ENCODE measurements at places on chromosomes 16 and 17.

DNA sequence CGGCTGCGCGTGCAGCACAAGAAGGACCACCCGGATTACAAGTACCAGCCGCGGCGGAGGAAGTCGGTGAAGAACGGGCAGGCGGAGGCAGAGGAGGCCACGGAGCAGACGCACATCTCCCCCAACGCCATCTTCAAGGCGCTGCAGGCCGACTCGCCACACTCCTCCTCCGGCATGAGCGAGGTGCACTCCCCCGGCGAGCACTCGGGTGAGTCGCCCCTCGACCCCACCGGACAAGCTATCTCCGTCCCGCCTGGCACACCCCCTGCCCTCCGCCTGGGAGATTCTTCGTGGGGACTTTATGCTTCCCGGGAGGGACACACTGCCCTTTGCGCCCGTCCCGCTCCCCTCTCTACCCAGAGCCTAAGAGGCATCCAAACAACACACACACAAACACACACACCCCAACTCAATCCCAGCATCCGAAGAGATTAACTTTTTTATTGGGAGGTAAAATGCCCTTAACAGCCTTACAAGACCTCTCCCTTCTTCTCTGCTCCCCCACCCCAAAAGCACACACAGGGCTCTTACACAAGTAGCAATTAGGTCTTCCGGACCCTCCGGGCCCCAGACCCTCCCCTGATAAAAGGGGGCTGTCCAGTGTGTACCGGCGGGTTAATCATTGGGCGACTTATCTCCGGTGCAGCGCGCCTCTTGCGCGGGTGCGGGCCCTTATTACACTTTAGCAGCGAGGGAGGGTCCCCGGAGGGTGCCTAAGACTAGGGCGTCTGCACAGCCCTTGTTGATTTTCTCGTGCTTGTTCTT is 2.1 kb downstream of the SOX9 start:
- no peak for DNase-seq

DNA sequence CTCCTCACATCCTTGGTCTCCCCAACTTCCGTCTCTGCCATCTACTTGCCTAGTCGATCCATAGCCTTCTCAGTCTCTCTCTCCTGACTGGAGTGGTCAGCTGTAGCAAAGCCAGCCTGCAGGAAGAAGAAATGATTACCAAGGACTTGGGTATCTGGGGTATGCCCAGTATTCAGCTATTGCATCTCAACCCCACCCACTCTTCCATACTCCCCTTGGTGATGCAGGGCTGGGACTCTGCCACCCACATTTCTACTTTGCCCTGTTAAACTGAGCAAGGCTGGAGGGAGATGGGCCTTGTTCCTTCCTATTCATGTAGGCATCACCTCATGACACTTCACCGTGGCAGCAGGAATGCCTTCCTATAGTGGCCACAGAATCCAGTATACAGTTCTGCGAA is 2.3 kb downstream of the COPRS start:
- no peak for DNase-seq

- DNase-seq: no peak
These were observed 282.4 kb upstream of the DYNLRB2 start for GRCh38 chr16:80258407-80258806.

- peak; percentile 31 for DNase-seq
These were observed 7.1 kb upstream of the AKTIP start for GRCh38 chr16:53509906-53510703.

DNA sequence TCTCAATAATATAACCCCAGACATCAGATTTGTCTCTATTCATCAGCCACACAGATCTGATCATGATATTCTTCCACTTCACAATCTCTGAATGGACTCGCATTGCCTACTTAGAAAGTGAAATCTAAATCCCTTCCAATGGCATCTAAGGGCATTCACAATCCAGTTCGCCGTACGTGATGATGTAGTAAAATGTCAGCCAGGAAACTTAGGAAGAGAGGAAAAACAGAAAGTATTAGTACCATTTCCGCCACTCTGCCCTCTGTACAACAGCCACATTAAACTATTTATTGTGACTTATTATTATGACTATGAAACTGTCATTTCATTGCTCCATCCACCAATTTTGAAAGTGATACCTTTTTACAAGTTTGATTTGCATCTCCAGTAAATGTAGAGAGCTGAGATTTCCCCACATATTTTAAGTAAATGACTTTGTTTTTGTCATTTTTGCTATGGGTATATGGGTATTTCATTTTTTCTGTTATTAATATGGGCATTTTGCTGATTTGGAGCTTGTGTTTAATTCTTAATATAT is 69.4 kb upstream of the SMIM36 start:
- DNase-seq: no peak

- no peak for DNase-seq
These were observed 146.9 kb downstream of the HAPSTR1 start for GRCh38 chr16:9238346-9238745.

DNA sequence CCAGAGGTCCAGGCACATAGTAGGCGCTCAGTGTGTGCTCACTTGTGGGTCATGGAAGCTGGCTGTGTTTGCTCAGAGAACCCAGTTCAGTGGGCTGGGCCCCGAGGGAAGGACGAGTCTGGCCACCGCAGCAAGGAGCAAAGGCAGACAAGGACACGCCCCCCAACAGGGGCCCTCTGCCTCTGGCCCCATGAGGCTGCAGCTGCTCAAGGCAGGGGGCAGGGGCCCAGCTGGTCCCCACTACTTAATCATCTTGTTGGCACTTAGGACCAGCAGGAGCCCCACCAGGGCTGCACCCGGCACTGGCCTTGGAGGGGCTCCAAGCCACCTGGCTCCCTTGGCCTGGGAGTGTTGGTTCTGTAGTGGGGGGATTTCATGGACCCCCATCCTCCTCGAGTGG is 16.1 kb downstream of the KCNJ12 start:
- DNase-seq: no peak

- DNase-seq: no peak
These were observed 307.5 kb downstream of the MAP2K4 start for GRCh38 chr17:12328204-12328603.

- no peak for DNase-seq
These were observed at the start of gene LGALS9 for GRCh38 chr17:27630607-27631410. Gene LGALS9, plus strand, starts transcription at chr17:27631188. Its CDS starts 78 bp downstream, at chr17:27631266.

DNA sequence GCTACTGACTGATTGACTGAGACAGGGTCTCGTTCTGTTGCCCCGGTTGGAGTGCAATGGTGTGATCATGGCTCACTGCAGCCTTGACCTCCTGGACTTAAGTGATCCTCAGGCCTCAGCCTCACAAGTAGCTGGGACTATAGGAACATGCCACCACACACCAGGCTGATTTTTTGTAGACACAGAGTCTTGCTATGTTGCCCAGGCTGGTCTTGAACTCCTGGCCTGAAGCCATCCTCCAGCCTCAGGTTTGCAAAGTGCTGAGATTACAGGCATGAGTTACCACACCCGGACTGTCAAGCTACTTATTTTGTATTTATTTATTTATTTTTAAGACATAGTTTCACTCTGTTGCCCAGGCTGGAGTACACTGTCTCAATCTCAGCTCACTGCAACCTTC is 55.2 kb downstream of the METTL16 start:
- no peak for DNase-seq

- DNase-seq: no peak
These were observed 139.6 kb downstream of the HS3ST3A1 start for GRCh38 chr17:13462146-13462545.

DNA sequence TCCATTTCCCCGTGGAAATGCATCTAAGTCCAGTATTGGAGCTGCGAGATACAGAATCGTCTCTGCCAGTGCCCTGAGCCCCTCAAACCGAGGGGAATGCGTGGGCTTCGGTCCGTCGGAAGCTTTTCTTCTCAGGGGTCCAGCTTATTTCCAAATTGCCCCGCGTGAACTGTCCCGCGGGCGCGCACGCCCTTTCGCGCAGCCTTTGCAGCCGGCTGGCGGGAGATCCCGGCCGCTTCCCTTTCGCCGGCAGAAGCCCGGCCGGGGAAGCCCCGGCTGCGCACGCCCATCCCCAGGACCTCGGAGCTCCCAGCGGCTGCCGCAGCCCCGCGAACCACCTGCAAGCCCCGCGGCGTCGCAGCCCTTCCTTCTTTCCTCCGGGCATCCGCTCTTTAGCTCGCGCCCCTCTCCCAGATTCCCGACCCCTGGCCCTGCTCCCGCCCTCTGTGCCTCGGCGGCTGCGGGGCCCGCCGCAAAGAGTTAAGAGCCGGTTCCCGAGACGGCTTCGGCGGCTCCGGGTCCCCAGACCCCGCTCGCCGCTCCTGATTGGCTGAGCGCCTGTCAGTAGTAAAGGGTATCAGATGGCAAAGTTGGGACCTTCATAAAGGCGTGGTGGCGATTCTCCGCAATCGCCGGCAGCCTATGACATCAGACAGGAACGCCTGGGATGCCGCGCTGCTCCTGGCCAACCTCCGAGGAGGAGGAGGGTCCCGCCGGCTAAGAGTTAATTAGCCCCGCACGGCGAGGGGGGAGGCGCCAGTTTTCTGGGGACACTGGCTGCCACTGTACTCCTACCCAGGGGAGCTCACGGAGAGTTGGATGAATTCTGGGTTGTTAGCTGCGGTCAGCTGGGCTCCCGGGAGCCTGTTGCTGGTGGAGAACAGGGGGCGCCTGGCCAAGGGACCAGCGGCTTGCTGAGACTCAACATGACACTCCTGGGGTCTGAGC is at the start of gene MYOCD:
Gene MYOCD (plus strand): TSS at position 628 of the 948 bp plus-strand sequence. CDS start 299 bp downstream, at position 927.
- no peak for DNase-seq

GRCh38 chr16:3305109-3306068 is at the start of the genes TIGD7 and ZNF75A:
Gene TIGD7, minus strand, starts transcription at chr16:3305430. Its CDS starts 4,816 bp downstream, at chr16:3300614.
Gene ZNF75A, plus strand, starts transcription at chr16:3305497. Its CDS starts 2,932 bp downstream, at chr16:3308429.
- peak; percentile 65 for DNase-seq

GRCh38 chr17:19915245-19915978 is 47.7 kb upstream of the ULK2 start:
- no peak for DNase-seq

GRCh38 chr16:69706256-69706974 is 19.9 kb downstream of the NQO1 start:
- DNase-seq: no peak

- DNase-seq: no peak
These were observed 411 bp downstream of the GGT6 start for GRCh38 chr17:4559966-4560365.

DNA sequence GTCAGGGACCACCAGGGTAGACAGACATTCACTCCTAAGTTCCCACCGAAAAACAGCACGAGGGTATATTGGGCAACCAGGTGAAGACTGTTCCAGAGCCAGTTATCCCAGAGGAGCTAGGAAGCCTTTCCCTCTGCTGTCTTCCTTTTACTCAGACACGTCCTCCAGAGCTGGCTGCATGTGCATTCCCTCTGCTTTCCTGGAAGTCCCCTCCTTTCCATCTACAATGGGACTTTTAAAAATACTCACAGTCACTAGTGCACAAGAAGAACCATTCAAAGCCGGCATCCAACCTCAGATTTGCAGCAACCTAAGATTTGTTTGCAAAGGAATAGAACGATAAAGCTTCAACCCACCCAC is 32.5 kb upstream of the CRISPLD2 start:
- no peak for DNase-seq

GRCh38 chr16:10782628-10783027 is 36.0 kb downstream of the TVP23A start:
- no peak for DNase-seq

- DNase-seq: no peak
These were observed 3.3 kb upstream of the PSMD12 start for GRCh38 chr17:67369676-67370075.

DNA sequence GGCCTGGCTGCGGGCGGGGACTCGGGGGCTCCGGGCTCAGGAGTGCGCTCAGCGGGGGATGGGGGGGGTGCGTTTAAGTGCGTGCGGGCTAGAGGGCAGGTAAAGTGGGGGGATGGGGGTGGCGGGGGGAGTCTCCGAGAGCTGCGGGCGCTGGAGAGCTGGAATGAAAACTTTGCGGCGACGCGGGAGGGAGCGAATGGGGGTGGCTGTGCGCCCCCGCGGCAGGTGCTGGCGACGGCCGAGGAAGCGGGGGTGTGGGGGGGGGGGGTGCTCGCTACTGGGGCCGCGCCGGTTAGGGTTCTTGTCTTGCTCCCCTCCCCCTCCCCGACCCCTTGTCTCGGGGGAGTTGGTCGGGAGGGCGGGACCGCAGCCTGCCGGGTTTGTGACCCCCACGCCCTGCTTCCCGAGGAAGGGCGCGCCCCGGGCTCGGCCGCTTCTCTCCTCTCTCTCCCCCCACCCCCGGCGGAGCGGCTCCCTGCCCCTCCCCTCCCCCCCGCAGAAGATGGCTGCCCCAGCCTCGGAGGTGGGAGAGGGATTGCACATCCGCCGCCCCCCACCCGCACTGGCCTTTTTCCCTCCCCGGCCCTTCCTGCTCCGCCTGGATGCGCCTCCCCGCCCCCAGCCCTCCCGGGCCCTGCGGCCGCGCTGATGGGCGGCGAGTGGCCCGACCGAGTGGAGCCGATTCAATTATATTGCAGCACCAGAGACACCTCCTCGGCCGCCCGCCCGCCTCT is 649 bp downstream of the GSE1 start:
- DNase-seq: no peak

GRCh38 chr16:88634141-88634993 is 4.0 kb upstream of the IL17C start:
- DNase-seq: peak; percentile 53

GRCh38 chr17:41810659-41811548 is 845 bp downstream of the P3H4 start:
- DNase-seq: no peak

GRCh38 chr17:64411999-64412771 is 21.5 kb upstream of the PECAM1 start:
- DNase-seq: no peak

- DNase-seq: no peak
These were observed 3.8 kb upstream of the ZNF764 start for GRCh38 chr16:30562021-30562420.

DNA sequence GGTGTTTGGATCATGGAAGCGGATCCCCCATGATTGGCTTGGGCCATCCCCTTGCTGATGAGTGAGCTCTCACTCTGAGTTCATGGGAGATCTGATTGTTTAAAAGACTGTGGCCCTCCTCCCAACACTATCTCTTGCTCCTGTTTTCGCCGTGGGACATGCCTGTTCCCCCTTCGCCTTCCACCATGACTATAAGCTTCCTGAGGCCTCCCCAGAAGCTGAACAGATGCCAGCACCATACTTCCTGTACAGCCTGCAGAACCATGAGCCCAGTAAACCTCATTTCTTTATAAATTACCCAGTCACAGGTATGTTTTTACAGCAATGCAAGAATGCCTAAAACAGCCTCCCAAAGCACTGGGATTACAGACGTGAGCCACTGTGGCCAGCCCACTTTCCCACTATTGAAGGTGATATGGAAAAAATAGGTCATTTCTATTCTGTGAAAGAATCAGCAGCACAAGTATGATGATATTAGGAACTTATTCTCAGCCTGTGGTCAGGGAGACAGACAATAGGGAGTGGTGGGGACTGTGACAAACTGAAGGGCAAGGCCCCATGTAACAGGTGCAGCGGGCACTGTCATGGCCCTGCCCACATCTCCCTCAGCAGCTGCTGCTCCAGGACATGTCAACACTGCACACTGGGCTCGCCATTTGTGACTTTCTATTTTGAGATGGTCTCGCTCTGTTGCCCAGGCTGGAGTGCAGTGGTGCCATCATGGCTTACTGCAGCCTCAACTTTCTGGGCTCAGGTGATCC is 33.7 kb upstream of the LITAF start:
- no peak for DNase-seq

Data from activated CD8-positive, alpha-beta memory T cell treated with anti-CD3 and anti-CD28 coated beads for 1 hour (primary cell).